Activated CD8-positive, alpha-beta T cell treated with anti-CD3 and anti-CD28 coated beads for 36 hours (primary cell): ENCODE measurements at places on chromosomes 2 and 18. TPM values are rescaled to one million over a fixed set of nuclear protein-coding genes. Genes with fewer than 3 reads are reported as not detected.

DNA sequence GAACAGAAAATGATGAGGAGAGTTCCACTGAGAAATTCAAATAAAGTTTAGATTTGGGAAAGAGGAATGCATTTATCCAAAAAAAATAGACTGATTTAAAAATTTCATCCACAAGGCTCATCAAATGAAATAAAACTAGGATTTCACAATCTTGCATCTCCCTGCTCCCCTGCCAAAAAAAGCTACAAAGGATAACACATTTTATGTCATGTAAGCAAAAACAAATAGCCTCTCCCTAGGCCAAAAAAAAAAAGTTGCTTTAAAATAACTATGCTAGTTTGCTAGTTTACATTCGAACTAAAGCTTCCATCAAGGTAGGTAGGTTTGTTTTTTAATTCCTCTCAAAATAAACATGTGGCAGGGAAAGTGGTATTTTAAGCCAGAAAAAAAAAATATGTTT, 465.5 kb upstream of the ID2 start:
- DNase-seq: no peak

GRCh38 chr2:15640261-15640711, 48.6 kb downstream of the DDX1 start:
- no peak for DNase-seq

Gene TMEM17
- 0.14 TPM for total RNA-seq

Gene OTOS
- total RNA-seq: not detected

- DNase-seq: no peak
Observed at GRCh38 chr2:129144082-129144791, 825.6 kb upstream of the HS6ST1 start.

DNA sequence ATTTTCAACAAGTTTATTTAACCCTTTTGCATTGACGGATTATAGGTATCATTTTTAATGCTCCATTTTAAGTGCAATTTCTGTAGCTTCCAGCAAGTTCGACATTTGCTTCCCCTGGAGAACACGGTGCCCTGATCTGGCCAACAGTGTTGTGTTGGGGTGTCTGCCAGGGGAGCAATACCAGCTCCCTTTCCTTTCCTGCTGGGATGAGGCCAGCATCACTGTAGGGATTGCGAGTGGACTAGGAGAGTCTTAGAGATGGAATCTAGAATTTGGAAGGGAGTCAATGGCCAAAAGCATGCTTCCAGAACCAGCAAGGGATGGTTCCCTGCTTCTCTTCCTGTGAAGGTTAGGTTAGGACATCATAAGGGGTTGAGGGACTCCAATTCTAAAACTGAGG, 135.2 kb downstream of the RTN4 start:
- no peak for DNase-seq
